ENCODE measurements at places on chromosomes 11 and 22.

DNA sequence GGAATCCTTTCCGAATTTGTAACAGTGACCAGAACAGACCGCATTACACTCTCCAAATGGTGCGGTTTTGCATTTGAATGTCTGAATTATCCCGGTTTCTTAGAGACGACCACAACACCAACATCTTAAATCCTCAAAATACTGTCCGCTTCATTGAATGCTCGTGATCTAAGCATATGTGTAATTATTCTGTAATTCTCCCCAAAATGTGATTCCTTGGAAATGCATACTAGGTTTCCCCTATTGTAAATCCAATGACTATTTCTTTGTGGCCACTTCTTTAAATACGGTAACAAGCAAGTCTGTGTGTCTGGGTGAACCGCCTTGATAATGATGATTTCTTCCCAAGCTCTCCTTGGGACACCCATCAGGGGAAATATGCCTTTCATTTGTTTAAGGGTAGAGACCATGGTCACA is 87.3 kb upstream of the DBX1 start:
- DNase-seq: no peak

- no peak for DNase-seq
Measured at GRCh38 chr11:71222318-71223080, 29.9 kb downstream of the SHANK2 start.

- no peak for DNase-seq
Measured at GRCh38 chr11:85027346-85027745, 599.8 kb downstream of the DLG2 start.

DNA sequence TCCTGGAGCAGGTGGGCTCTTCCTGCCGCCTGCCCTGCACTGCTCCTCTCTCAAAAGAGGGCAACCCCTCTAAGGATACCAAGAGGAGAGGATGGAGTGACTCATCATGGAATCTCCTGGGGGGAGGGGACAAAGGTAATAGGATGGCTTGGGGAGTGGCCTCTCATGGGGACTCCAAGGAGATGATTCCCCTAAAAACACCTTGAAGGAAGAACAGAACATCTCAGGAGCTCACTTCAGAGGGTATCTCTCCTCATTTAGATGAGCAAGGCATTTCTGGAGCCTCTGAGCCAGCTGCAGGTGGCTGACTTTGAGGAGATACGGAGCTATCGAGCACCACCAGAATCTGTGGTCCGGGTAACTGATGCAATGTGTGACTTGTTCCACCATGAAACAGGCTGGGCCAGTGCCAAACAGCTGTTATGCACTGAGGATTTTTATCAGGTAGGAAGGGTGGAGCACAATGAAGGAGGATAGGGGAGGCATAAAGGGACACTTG is 40.2 kb downstream of the RRP8 start:
- no peak for DNase-seq

- peak; percentile 65 for DNase-seq
Measured at GRCh38 chr11:47766509-47767227, 473 bp downstream of the FNBP4 start.

DNA sequence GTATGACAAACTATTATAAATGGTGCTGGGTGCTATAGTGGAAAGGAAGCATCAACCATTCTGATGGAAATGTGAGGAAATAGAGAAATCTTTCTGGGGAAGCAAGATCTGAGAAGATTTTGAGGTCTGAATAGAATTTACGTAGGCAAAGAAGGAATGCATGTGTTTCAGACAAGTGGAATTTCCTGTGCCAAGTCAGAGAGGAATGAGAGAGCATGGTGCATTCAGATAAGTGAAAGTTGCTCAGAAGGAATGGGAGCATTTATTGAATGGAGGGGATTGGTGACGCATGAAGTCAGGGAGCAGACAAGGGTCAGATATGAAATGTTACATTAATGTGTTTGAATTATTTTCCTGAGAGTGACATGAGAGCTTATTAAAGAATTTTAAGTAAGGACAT is 725.5 kb downstream of the METTL15 start:
- no peak for DNase-seq

DNA sequence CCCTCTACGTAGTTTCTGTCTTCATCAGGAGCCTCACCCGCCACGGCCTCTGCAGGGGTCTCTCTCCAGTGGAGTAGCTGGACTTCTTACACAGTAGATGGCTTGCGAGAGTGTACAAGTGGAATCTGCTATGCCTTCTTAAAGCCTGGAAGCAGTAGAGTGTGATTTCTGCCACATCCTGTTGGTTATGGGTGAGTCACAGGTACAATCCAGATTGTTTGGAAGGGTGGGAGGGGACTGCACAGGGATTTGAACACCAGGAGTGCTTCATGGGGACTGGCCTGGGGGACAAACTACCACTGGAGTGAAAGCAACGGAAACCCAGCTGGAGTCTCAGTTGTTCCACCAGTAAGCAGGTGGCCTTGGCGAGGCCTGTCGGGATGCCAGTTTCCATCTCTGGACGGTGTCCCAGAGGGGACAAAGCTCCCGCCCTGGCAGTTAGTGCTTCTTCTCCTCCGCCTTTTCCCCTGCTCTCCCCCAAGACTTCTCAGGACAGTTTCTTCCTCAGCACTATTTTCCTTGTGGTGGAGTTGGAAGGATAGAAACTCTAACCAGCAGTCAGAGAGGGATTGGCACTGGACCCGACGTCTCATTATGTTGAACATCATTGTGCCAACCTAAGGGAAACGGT is 85.0 kb upstream of the RCN1 start:
- no peak for DNase-seq

- no peak for DNase-seq
Measured at GRCh38 chr11:79390923-79391322, 49.9 kb downstream of the TENM4 start.

DNA sequence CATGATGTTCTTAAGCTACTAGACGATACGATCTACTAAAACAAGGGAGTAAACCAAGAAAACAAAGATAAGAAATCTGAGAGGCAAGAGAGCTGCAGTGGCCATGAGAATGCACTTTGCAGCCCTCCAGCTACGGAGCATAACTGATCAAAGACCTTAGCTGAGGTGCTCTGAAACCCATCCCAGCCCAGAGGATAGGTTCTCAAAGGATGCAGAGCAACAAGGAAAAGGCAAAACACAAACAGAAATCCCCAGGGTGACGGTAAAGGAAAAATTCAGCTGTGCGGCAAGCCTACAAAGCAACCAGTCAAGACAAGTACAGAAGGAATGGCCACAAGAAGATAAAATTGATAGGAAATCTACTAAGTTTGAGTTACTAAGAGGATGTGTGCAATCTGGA is 32.5 kb upstream of the CFAP300 start:
- DNase-seq: no peak

- DNase-seq: no peak
Measured at GRCh38 chr11:131470216-131470925, 100.0 kb downstream of the NTM start.

- DNase-seq: no peak
Measured at GRCh38 chr11:38990139-38990538, 2392.1 kb upstream of the RAG2 start.

DNA sequence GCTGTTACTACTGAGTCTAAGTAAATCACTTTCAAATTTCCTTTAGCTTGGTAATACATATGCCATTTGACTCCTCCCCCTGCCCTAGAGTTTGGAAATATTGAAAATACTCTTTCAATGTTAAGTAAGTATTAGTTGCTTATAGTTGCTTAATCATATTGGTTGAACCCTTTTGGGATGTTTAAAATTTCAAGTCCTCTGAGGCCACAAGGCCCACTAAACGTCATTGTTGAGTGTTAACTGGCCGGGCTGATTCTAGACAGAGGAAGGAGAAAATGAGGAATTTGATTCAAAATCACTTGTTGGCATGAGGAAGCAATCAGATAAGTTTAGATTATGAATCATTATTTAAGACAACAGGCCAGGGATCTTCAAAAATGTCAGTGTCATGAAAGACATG is 8.5 kb downstream of the NAV2 start:
- no peak for DNase-seq

DNA sequence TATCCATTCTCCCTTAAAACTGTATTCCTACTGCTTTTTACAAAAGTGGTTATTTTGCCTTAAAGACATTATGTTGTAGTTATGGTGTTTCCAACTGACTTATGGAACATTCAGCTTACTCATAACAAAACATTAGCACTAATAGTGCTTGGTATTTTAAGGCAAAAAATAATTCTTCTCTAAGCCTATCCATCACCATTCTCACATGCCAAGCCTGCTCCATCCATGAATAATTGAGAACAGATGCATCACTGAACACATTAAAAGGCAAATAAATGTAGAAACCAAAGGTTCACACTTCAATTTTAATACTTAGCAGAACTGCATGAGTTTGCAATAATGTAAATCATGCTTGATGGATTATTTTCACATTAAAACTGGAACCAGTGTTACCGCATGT is 42.3 kb upstream of the DDI1 start:
- DNase-seq: no peak

DNA sequence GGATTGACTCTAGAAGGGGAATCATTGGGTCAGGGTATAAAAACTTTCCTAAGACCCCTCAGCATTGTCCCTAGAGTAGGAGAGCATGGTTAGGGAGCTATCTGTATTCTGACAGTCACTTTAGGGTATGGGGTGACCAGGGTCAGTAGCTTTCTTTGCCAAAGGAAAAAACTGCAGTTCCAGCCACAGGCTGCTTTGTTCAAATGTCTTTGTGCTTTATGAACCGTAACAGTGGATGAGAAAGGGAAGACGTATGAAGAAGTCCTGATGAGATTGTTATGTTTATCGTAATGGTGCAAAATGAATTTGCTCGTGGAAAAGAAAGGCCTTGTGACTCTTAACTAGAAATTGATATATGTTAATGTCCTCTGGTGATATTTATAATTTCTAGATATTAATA is 30.0 kb downstream of the CYB5R2 start:
- no peak for DNase-seq

Data from ecto neural progenitor cell (in vitro differentiated cells).